ENCODE measurements at places on chromosomes 2 and 18.

DNA sequence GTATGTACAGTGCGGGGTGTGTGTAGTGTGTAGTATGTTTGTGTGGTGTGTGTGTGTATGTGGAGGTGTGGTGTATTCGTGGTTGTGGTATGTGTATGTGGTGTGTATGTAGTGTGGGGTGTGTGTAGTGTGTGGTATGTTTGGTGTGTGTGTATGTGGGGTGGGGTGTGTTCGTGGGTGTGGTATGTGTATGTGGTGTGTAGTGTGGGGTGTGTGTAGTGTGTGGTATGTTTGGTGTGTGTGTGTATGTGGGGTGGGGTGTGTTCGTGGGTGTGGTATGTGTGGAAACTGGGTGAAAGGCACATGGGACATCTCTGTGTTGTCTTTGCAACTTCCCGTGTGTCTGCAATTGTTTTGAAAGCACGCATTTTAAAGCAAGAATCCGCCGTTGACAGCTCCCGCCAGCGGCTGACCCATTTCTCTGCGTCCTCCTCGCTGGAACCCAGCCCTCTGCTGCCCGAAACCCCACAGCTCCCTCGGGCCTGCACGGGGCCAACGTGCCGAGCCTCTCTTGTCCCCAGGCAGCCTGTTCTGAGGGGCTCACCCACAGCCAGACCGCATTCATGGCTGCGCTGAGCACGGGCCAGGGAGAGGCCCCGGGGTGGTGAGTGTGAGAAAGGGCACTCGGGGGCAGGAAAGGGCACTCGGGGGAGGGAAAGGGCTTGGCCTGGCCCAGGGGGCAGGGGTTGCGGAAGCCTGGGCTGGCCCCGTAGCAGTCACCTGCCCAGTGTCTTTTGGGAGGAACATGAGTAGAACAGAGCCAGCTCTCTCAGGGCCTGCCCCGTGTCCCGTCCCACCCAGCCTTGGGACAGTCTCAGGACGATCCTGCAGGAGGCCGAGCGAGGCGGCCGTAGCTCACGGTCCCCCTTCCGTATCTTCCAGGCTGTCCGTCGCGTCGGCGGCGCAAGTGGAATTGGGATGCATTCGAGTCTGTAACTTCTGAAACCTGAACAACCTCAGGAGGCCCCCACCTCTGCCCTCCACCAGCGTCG is 61.4 kb downstream of the TWIST2 start:
- DNase-seq: no peak

- no peak for DNase-seq
These were observed 73.0 kb downstream of the FSIP2 start for GRCh38 chr2:185811580-185811979.

DNA sequence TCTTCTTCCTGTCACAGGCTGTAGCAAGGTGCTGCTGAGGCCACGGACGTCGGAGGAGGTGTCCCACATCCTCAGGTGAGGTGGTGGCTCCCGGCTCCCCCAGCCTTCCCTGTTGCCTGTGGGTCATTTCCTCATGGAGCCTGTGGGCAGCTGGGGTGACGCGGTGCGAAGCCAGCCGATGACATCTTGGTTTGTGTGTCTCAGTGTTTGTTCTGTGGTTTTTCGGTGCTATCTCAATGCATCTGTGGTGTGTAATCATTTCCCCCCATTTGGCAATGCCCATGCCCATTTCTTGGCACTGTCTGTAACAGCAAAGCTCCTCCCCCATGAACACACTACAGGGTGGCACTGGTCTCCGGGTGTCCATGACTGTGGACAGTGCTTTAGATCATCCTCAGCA is 6.6 kb downstream of the D2HGDH start:
- DNase-seq: no peak

DNA sequence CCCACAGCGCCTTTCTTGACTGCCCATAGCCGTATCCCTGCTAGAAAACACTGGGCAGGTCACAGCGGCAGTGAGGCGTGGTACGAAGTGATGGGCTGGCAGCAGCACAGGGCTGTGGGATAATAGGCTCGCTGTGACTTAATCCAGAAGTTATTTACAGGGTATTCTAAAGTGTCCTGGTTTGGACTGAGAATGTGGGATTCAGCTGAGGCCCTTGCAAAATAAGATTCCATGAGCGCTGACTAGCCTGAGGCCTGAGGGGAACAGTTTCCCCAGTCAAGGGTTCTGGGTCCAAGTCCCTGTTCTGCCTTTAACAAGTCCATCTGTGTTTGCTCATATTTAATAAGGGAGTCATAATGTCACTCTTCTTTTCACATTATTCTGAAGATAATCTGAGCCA is 34.6 kb downstream of the SETBP1 start:
- no peak for DNase-seq

DNA sequence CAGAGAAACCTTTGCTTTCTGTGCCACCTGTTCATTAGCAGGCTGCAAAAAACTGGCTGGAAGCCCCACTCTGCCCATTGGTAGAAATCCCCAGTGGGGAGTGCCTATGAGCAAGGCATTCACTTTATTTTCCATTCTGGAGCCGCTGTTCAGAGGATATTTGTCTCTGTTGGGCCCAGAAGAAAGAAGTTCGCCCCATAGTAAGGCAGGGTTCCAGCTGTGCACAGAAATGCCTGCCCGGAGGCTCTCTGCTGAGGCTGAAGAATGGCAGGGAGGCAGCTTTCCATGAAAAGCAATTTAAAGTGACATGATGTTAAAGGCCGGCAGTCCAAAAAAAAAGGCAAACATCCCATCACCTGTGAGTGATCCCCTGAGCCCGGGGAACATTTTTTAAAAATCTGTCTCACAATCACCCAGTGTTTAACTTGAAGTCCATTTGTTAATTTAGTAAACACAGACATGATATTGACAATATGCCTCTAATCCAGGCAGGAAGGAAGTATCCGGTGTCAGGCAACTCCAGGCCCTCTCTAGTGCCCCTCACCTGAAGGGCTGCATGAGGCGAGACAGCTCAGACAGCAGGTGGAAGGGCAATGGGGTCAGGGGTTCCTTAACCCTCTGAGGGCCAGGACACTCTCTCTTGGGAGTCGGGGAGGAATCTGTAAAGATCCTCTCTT is 265.1 kb upstream of the SIX2 start:
- DNase-seq: no peak

- no peak for DNase-seq
These were observed 387.2 kb downstream of the SOX11 start for GRCh38 chr2:6079405-6079804.

All from NCI-H2081 treated with DMSO at 0.1 percent for 48 hours (cell line).